ENCODE measurements at places on chromosomes 1 and 21.

DNA sequence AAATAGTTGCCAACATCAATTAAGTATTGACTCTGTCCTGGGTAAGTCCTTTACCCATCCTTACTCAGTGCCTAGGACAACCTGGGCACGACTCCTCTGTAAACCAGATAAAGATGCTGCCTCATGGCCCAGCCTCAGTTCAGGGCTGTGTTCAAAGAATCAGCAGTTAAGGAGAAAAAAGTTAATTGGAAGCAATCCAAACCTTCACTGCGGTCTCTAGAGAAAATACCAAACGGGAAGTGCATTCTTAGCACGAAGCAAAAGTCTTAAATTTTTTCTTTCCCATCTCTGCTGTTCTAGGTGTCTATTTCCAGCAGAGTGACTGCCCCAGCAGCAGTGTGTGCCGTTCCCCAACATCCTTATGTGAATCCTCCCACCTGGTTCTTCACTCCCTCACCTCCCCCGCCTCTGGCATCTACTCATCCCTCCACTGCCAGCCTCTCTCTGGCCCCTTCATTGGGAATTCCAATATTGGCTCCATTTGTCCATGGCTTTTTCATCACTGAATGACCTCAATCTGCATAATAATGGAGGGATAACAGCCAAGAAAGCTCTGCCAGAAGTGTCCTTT lies 23.2 kb downstream of the KANK4 start:
- H3K36me3 ChIP-seq = no peaks in the 10 kb centered on the region
- H3K4me1 ChIP-seq = peaks cover 7% of the 10 kb centered on the region
- peaks cover 38% of the 10 kb centered on the region for H3K27me3 ChIP-seq
- H3K4me3 ChIP-seq = no peak overlapping the region
- H3K27ac ChIP-seq = peak overlapping the region; percentile 10

- H3K36me3 ChIP-seq = no peaks in the 10 kb centered on the region
- no peak overlapping the region for H3K27ac ChIP-seq
- peaks cover 11% of the 10 kb centered on the region for H3K27me3 ChIP-seq
- H3K4me3 ChIP-seq = no peak overlapping the region
- peaks cover 6% of the 10 kb centered on the region for H3K4me1 ChIP-seq
- DNase-seq = no peak
Measured at GRCh38 chr1:245046315-245046714, 108.5 kb upstream of the KIF26B start.

DNA sequence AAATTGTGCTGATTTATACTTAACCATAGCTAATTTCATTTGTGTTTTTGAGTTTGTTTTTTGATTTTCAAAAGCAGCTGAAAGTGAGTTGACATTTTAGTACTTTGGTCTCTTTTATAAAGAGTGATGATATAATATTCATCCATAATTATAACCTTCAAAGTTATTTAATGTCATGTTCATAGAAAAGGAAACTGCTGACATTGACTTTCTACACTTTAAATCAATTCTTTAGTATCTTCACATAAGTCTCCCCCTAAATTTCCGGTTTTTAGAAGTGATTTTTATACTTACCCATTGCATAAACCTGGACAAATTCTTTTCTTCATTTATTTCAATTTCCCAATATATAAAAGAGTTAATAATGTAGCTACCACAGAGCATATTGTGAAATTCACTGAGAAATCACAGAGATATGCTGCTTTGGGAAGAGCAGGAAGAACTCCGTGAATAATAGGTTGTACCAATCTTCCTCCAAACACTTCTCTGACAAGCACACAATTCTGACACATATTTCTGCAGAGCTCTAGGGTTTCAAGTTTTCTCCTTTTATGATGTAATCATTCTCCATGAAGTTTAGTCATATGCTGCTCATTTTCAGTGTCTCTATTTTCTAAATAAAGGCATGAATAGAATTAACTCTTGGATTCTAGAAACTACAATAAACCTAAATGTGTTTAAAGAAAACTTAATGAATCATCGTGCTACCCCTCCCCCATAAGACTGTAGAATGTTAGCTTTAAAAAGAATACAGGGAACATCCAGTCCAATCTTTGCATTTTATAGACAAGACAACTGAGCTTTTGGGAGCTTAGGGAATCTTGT lies 25.6 kb upstream of the CDC42BPA start:
- H3K27me3 ChIP-seq = peaks cover 6% of the 10 kb centered on the region
- H3K4me3 ChIP-seq = no peak overlapping the region
- no peaks in the 10 kb centered on the region for H3K4me1 ChIP-seq

DNA sequence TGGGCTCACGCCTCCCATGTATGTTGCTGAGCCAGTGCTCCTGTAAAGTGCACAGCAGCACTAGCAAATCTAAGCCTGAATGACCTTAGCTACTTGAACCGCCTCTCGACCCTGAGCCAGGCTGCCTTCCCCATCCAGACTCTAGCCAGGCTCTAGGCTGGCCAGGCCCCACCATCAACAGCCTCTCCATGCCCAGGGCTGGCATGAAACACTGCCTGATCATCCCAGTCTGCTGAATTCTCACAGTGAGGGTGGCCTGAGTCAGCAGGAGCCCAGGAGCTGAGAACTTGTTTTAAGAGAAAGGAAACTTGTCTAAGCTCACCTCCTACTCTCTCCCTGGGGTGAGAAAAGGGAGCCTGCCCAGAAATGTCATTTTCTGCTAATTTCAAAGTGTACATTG lies 733.3 kb downstream of the PTPRU start:
- DNase-seq = no peak
- H3K27ac ChIP-seq = no peak overlapping the region
- no peak overlapping the region for H3K4me3 ChIP-seq
- no peaks in the 10 kb centered on the region for H3K4me1 ChIP-seq
- H3K27me3 ChIP-seq = peaks cover 34% of the 10 kb centered on the region

DNA sequence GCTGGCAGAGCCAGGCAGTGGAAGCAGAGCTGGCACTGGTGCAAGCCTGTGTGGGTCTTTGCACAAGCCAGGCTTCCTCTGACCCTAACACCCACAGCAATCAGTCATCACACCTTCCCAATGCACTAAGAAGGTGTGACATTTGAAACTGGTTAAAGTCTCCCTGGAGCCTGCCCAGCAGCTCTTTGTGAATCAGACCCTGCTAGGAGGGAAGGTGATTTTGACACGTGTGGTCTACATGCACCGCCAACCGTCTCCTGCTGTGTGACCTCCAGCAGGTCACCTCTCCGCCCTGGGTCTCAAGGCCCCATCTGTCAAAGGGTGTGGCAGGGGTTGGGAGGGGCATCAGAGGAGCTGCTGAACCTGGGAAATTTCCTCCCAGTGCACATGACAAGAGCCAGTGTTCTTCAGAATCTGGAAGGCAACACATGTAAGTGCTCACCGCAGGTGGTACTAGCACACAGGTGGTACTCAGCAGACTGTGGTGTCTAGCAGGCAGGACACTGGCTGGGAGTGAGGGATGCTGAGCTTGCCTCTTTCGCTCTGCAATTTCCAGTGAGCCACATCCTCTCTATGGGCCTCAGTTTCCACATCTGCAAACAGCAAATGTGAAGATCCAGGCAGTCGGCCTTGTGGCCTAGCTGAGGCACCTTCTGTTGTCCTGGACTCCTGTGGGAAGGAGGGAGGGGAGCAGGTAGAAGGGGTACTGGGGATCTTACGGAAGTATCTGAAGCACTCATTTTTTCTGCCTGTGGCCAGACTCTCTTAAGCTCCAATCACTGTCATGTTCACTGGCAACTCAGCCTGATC lies 123.2 kb downstream of the DMRTB1 start:
- peak; percentile 52 for DNase-seq
- peak overlapping the region; percentile 54 for H3K27ac ChIP-seq
- H3K4me3 ChIP-seq = peak overlapping the region; percentile 12
- H3K4me1 ChIP-seq = peaks cover 50% of the 10 kb centered on the region
- peaks cover 2% of the 10 kb centered on the region for H3K36me3 ChIP-seq

- no peak overlapping the region for H3K4me3 ChIP-seq
- no peaks in the 10 kb centered on the region for H3K36me3 ChIP-seq
- DNase-seq = no peak
- no peak overlapping the region for H3K27ac ChIP-seq
- peaks cover 26% of the 10 kb centered on the region for H3K27me3 ChIP-seq
- H3K4me1 ChIP-seq = no peaks in the 10 kb centered on the region
Measured at GRCh38 chr1:63882048-63882704, 108.4 kb downstream of the ROR1 start.

DNA sequence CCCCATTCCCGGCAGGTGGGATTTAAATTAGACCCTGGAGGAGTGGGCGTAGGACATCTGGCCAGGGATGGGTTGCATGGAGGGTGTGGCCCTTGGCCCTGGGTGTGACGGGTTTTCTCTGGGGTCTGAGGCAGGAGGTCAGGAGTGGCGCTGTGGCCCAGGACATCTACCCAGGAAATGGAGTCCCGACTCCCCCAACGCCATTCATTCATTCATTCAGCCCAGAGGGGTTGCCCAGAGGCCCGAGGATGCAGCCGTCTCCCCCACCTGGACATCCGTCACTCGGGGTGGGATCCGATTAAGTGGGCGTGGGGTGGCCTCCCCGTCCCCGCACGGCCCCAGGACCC lies 663 bp downstream of the ATP13A2 start:
- no peaks in the 10 kb centered on the region for H3K27me3 ChIP-seq
- peak overlapping the region; percentile 86 for H3K27ac ChIP-seq
- DNase-seq = no peak

DNA sequence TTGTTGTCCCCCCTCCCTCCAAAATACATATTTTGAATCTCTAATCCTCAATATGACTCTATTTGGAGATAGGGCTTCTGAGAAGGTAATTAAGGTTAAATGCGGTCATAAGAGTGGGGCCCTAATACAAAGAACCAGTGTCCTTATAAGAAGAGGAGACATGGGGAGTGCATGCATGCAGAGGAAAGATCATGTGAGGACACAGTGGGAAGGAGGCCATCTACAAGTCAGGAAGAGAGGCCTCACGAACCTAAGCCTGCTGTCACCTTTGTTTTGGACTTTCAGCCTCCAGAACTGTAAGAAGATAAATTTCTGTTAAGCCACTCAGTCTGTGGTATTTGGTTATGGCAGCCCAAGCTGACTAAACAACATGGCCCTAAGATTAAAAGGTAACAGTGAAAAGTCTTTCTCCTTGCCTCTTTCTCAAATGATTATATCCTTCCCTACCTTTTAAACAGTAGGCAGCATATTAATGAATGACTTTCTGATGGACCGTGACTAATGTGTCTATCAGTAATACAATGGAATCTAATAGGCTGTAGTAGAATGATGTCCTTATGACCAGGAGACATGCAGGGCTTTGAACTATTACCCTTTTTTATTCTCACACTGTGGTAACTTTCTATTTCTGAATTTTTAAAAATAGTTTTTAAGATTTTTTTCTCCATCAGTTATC lies 40.6 kb upstream of the ST6GALNAC3 start:
- no peak overlapping the region for H3K4me3 ChIP-seq
- no peak overlapping the region for H3K27ac ChIP-seq
- H3K4me1 ChIP-seq = no peaks in the 10 kb centered on the region
- no peaks in the 10 kb centered on the region for H3K27me3 ChIP-seq
- no peaks in the 10 kb centered on the region for H3K36me3 ChIP-seq

DNA sequence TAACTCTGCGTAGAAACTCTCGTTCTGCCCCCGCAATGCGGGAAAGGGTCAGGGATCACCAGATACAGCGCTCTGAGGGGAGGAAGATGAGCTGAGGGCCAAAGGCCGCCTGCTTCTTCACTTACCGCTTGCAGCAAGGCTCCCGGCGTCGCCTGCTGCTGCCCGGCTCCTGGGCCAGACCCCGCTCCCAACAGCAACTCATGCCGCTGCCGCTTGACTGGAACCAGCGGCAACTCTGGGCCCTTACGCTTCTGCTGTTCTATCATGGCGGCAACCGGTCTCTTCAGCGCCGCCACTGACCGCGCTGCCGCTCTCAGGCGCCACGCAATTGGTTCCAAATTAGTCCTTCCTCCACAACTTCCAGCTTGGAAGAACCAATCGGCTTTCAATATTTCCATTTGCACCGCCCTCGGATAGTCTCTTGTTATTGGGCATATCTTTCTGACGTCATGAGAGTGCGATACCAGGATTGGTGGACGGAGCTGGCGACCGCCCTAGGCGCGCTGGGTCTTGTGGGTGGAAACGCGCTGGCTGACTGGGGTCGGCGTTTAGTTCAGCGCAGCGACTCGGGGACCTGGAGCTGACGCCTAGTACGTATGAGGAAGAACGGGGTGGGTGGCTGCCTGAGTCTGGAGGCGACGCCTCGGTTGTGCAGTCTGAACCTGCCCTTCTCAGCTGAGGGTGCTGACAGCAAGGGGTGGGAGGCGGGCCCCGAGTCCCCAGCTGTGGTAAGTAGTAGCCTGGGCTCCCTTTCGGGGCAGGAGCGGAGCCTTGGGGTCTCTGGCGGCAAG lies at the start of the genes SNRNP40 and ZCCHC17:
SNRNP40 (minus strand) TSS at position 303 of the 791 bp plus-strand sequence; CDS start at position 266, 37 bp downstream.
ZCCHC17 (plus strand) TSS at position 547 of the 791 bp plus-strand sequence. CDS start 13,067 bp downstream, outside the sequence.
- no peak within 1 kb of the TSS for H3K4me3 ChIP-seq
- peak; percentile 94 for DNase-seq
- no peaks in the 10 kb centered on the region for H3K27me3 ChIP-seq
- peaks cover 22% of the 10 kb centered on the region for H3K4me1 ChIP-seq
- no peak within 1 kb of the TSS for H3K27ac ChIP-seq

DNA sequence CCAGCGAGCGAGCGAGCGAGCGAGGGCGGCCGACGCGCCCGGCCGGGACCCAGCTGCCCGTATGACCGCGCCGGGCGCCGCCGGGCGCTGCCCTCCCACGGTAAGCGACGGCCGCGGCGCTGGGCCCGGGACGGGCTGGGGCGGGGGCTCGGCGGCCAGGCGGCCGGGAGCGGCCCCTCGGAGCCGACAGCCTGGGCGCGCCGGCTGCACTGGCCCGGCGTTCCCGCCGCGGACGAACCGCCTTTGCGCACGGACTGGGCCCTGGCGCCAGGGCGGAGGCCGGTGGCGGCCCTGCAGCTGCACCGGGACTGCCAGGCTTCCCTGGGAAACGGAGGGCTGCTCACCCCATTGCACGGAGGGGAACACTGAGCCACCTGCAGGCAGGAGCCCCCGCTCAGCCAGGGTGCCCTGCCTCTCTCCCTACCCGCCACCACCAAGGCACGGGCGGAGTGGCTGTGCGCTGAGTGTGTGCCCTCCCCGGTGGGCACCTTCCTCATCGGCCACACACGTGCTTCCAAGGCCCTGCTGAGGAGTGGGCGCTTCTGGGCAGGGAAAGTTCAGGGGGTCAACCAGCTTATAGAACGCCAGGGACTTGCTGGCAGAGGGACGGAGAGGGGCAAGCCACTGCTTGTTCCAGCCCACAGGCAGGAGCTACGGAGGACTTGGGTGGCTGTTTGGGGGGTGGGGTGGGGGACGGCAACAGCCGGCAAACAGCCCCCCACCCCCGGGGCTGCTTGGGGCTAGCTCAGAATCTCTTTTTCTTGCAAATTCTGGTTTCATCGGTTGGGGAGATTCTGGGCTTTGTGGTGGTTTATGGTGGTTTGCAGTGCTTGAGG lies 532 bp downstream of the CSF1 start:
- H3K27ac ChIP-seq = peak overlapping the region; percentile 95
- no peaks in the 10 kb centered on the region for H3K27me3 ChIP-seq
- H3K4me3 ChIP-seq = peak overlapping the region; percentile 91
- no peak for DNase-seq
- peaks cover 51% of the 10 kb centered on the region for H3K4me1 ChIP-seq

Data from effector memory CD8-positive, alpha-beta T cell (primary cell).